ENCODE measurements at places on chromosomes 1 and 21.

GRCh38 chr1:30680879-30681278, 42.5 kb downstream of the MATN1 start:
- DNase-seq: no peak

GRCh38 chr1:190273161-190273560, 204.5 kb downstream of the BRINP3 start:
- no peak for DNase-seq

- no peak for DNase-seq
These were observed 48.2 kb downstream of the SLC9C2 start for GRCh38 chr1:173554541-173555250.

DNA sequence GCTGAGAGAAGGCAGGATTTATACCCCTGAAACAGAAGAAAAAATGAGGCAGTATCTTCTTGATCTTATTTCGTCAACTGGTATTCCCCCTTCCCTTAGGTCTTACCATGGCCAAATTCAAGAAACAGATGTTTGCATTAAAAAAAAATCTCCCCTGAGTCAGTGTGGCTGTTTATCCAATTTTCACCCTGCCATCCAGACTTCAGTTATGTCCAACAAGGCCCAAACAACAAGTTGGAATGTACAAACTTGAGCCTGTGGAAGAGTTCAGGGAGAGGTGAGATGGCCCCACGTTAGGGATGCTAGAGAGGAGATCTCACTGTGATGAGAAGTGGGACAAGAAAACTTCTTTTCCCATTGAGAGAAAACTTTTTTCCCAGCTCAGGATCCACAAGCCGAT, 147.2 kb upstream of the PROX1 start:
- no peak for DNase-seq

- no peak for DNase-seq
These were observed 62.9 kb downstream of the PACC1 start for GRCh38 chr1:212351588-212352362.

- no peak for DNase-seq
These were observed 21.6 kb downstream of the SYF2 start for GRCh38 chr1:25210728-25211127.

DNA sequence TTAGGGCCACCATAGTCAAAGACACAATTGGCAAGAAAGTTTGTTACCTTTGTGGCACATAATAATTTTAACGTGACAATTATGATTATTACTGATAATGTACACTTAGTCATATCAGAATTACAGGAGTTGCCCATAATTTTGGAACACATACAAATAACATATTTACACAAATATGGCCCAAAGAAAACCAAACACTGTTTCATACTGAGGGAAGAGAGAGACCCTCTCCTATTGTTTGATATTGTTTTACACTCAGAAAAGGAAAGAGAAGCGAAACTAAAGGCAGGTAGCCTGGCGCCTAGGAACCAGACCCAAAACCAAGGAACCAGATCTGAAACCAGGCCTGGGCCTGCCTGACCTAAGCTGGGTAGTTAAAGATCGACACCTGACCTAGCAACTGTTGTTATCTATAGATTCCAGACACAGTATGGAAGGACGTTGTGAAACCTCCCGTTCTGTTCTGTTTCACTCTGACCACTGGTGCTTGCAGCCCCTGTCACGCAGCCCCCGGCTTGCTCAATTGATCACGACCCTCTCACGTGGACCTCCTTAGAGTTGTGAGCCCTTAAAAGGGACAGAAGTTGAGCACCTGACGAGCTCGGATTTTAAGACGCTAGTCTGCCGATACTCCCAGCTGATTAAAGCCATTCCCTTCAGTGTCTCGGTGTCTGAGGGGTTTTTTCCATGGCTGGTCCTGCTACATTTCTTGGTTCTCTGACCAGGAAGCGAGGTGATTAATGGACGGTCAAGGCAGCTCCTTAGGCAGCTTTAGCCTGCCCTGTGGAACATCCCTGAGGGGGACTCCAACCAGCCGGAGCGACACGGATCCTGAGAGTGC, 27.9 kb downstream of the C1orf115 start:
- DNase-seq: no peak

DNA sequence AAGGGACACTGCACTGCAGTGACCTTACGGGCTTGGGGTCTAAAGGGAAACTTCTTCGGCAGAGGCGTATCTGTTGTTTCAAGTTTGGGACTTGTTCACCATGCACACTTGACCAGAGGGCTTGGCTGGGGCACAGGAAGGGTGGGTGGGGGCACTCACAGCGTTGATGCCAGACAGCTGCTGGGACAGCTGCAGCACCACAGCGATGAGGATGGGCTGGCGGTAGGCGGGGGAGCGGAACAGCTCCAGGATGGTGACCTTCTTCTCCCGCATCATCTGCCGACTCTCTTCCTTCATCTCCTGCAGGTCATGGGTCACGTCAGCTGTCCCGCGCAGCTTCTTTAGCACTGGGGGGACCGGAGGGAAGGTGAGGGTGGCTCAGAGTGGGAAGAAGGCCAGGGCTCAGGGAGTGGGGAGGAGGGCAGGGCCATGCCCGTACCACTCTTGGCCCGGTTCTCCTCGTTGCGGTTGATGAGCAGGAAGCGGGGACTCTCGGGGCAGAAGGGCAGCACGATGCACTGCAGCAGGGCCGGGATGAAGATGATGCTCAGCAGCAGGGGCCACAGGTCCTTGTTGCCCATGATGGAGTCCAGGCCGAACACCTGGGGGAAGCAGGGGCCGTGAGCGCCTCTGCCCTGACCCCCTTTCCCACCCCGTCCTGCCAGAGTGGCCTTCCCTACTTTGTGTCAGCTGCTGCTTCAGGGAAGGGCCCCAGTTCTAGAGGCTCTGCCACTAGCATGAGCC, 29.1 kb downstream of the SLC2A1 start:
- no peak for DNase-seq

- no peak for DNase-seq
These were observed 520.5 kb downstream of the SMYD3 start for GRCh38 chr1:245986404-245987218.

DNA sequence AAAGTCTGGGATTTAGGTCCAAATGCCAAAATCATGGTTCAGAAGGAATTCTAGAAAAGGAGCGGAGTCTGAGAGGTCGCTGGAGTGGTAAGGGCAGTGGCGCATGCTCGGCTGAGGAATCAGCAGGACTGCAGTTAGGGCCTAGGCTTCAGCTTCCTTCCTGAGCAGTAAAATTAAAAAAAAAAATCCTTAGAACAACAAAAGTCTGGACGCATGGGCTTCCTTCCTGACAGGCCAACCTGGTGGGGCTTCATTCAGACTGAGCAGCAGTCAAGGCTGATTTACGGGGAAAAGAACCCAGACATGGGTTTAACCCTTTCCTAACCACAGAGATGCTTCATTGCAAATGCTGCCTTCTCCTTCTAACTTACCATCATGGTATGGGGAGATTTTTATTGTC, 17.1 kb downstream of the RNF220 start:
- DNase-seq: no peak

- no peak for DNase-seq
These were observed 43.2 kb upstream of the C1orf185 start for GRCh38 chr1:51058858-51059257.

- DNase-seq: no peak
These were observed 301.9 kb downstream of the NPHP4 start for GRCh38 chr1:5690291-5690690.

- DNase-seq: no peak
These were observed 36.5 kb upstream of the ADAMTS1 start for GRCh38 chr21:26881504-26882228.

- DNase-seq: no peak
These were observed 1.8 kb downstream of the CLDN17 start for GRCh38 chr21:30164796-30165195.

DNA sequence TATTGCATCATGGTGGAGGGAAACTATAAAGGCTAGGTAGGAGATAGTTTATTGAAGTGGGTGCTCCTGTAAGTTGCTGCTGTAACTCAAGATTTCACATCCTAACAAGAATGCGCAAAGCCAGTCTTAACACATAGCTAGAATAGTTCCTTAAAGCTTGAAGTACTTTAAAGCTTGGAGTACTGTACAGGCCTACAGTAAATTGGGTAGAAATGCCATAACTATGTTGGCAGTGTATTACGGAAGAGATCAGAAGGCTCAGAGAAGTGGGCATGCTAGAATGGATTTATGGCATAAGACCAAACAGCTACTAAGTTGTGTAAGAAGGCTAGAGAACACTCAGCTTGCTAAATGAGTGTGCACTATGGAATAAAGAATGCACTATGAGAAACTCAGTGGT, 44.5 kb downstream of the DMRTA2 start:
- DNase-seq: no peak

GRCh38 chr1:108208724-108209446, 8.7 kb upstream of the SLC25A24 start:
- DNase-seq: no peak

DNA sequence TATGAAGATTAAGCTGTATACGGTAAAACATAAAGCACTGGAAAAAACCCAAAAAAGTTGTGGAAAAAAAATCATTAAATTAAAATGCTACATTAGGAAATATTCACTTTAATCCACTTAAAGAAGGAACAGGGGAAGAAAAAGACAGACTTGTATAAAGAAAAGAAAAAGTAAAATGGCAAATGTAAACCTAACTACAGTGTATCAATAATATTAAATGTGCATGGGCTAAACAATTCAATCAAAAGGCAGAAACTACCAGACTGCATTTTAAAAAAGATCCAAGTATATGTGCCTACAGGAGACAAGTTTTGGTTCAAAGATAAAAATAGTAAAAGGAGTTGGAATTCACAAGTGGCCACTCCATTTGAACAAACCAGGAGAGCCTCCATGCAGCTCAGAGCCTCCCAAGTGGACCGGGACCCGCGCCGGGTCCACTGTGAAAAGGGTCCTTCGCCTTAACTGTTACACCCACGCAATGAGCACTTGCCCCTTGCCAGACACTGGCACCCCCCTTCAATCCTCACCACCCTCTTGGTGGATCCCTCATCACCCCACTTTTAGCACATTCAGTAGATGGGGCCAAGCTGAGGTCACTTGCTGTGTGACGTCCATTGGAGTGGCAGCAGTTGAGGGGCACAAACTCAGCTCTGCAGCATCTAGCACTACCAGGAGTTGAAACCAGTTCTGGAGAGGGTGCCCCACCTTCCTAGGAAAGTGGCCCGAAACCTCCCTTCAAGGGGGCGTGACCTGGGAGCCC, 898 bp downstream of the C1orf174 start:
- no peak for DNase-seq

GRCh38 chr1:183070234-183070922, 47.2 kb downstream of the LAMC1 start:
- no peak for DNase-seq

DNA sequence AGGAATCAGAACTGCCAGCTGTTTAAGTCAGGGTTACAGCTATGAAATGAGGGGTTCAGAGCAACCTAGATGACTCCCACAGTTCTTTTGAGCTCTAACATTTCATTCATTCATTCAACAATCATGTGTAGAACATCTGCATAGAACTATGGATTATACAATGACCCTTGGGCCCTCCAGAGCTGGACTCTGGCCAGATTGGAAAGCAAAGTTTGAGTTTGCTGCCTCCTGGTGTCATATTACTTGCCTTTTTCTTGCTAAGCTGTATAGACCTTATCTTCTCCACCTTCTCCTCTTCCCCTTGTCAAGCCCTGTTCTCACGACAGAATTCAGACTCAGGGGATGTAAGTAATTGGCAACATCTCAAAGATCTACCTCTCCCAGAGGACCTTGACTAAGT, 4.0 kb downstream of the CASQ2 start:
- no peak for DNase-seq

DNA sequence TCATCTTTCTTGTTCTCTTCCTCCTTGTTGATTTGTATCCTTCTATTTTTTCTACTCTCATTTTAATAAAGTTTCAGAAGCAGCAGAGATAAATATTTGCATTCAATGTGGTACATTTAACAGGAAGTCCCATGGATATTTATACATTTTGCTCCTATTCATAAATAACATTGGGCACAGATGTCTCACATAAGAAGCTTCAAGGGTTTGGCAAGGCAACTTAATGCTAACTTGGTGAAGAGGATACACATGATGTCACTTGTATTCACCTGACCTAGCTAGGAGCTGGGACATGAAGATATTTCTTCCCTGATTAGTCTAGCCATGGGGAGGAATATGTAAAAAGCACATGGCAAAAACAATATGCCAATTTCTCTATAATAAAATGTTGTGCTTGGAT, 65.1 kb upstream of the DUSP10 start:
- no peak for DNase-seq

- no peak for DNase-seq
These were observed 19.7 kb upstream of the HYI start for GRCh38 chr1:43473463-43473862.

GRCh38 chr1:115437196-115437595, 99.1 kb upstream of the NGF start:
- DNase-seq: no peak

GRCh38 chr1:118143831-118144230, 41.2 kb downstream of the SPAG17 start:
- DNase-seq: no peak

GRCh38 chr1:47505267-47505666, 67.4 kb downstream of the FOXD2 start:
- no peak for DNase-seq

DNA sequence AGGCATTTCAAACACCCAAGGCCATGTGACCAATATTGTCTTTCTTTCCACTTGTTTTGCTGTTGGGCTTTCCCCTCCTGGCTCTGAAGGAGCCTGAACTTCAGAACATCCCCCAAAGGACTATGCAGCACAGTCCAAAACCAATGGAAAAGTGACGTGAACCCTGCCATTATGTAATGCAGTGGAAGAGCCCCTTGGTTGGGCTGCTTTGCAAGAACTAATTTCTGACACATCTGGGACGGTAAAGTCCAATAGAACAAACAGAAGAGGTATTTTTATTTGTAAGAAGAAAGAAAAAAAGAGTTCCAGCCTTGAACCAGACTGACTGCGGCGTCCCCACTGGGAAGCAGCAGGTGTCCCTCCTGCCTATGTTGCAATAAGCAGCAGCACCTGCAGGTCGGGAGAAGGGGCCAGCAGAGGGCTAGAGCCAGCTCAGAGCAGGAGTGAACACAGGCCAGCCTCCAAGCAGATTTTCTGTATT, 116.7 kb downstream of the CDC7 start:
- DNase-seq: no peak

- no peak for DNase-seq
These were observed 38.4 kb upstream of the KCNK2 start for GRCh38 chr1:215044151-215044550.

DNA sequence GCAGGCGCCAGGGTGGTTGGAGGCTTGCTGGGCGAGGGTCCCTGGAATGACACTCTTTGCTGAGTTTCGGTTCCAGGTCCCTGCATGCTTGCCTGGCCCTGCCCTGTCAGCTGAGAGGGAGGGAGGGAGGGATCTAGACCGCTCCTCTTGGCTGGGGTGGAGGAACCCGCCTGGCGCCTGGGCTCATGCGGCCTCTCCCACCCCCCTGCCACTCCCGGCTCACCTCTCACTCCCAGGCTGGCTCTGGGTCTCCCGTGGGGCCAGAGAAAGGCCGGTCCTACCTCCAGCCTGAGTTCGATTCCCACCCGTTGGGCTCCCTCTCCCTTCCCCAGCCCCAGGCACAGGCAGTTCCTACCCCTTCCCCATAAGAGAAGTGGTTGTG, 19.0 kb upstream of the IFNLR1 start:
- DNase-seq: no peak

- no peak for DNase-seq
These were observed 188.3 kb upstream of the PALMD start for GRCh38 chr1:99457381-99458165.

Data from activated T-cell treated with anti-CD3 and anti-CD28 coated beads for 24 hours (primary cell).